ENCODE measurements at places on chromosomes 2 and 18.

DNA sequence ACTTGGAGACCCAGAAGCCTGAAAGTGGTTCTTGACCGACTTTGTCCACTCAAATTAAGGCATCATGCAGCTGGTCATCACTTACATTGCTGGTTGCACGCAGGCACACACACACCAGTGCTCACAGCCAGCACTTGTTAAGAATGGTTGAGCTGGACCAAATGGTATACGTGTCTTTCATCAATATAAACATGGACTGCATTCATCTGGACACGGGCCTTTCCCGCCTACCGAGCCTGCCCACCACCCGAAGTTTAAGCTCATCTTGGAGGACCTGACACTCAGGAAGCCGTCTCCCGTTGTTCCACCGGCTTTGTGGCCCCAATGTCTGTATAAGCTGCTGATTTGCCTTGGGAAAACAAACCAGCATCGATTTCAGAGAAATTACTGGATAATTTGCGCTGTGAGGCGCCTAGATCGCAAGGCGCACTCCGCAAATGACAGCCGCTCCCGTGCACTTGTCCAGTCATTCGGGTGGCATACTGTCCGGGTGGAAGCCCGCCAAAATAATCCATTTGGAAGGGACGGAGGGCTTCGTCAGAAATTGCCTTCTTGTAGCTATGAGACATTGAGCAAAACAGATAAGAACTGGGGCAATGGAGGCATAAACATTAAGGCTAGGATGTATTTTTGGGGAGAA lies 40.1 kb upstream of the AKAIN1 start:
- DNase-seq = no peak

- no peak for DNase-seq
These were observed 571.9 kb upstream of the CRIM1 start for GRCh38 chr2:35783723-35784122.

- DNase-seq = no peak
These were observed 28.0 kb downstream of the AGAP1 start for GRCh38 chr2:235521844-235522243.

- no peak for DNase-seq
These were observed 62.9 kb upstream of the IGFBP2 start for GRCh38 chr2:216570357-216570756.

- no peak for DNase-seq
These were observed 244.4 kb downstream of the CDH7 start for GRCh38 chr18:65995206-65995605.

DNA sequence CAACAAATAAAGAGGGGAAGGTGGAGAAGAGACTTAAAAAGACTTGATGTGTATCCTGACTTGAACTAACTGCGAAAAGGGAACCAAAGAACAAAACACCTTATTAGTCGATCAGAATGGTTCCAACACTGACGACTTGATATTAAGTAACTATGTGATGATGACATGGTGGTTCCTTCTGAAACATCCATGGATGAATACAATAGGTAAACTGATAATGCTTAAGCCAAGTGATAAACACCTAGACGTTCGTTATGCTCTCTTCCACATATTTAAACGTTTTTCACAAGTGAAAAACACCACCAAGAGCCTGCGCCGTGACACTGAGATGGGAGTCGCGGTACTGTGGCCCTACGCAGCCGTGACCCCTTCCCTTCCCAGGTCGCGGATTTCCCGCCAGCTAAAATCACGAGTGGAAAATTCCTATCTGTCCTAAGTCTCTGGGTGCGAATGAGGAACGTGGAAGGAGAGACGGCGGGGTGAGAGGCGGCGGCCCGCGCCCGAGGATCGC lies 797 bp downstream of the TTC32 start:
- DNase-seq = no peak
